Breast epithelium (tissue), 4 donors: ENCODE measurements at places on chromosomes 12 and 14. TPM values are rescaled to one million over a fixed set of nuclear protein-coding genes. Genes with fewer than 3 reads are reported as not detected.

OR4E2 gene
- not detected for total RNA-seq

OR4K15 gene
- not detected for total RNA-seq

ESR2 gene
- 0.98 TPM for total RNA-seq

REP15 gene
- 1.8 TPM for total RNA-seq

DNA sequence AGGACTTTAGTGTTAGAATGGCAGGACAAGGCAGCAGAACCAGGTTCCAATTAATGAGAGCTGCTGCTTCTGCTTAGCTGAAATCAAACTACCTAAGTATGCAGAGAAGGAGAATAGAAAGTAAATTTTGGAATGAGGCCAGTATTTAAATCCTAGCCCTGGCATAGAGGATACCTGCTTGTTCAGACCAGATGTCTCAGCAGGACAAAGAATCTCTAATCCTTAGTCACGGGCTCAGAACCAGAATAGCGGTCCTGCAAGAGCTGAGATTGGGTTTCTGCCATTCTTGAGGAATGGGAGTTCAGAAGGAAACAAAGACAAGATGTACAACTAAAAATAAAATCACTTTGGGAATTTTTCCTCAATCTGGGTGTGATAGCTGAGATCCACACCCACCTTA lies 550.8 kb upstream of the TMEM132C start:
- no peak overlapping the region for H3K27ac ChIP-seq
- no peaks in the 10 kb centered on the region for H3K27me3 ChIP-seq
- DNase-seq: no peak
- H3K36me3 ChIP-seq: no peaks in the 10 kb centered on the region

GRCh38 chr14:102029956-102030355 lies 56.9 kb downstream of the HSP90AA1 start:
- DNase-seq: no peak
- no peaks in the 10 kb centered on the region for H3K4me1 ChIP-seq
- H3K4me3 ChIP-seq: no peak overlapping the region
- no peak overlapping the region for H3K27ac ChIP-seq
- H3K27me3 ChIP-seq: no peaks in the 10 kb centered on the region

GRCh38 chr14:98161356-98161755 lies 1110.6 kb downstream of the BCL11B start:
- no peaks in the 10 kb centered on the region for H3K36me3 ChIP-seq
- H3K4me3 ChIP-seq: no peak overlapping the region
